ENCODE measurements at places on chromosomes 3 and 15. TPM values are rescaled to one million over a fixed set of nuclear protein-coding genes. Genes with fewer than 3 reads are reported as not detected.

KBTBD13 gene
- 0.13 TPM for total RNA-seq

NOX5 gene
- total RNA-seq = 0.39 TPM

HYKK gene
- 9.4 TPM for total RNA-seq

PRRT3 gene
- 3.6 TPM for total RNA-seq

MCF2L2 gene
- 0.52 TPM for total RNA-seq

MAP3K13 gene
- 19.3 TPM for total RNA-seq

TEX55 gene
- total RNA-seq = not detected

BCL2A1 gene
- 2.6 TPM for total RNA-seq

ARPIN gene
- total RNA-seq = 11.6 TPM

CPN2 gene
- not detected for total RNA-seq

CNTN3 gene
- 0.78 TPM for total RNA-seq

ISLR2 gene
- total RNA-seq = 4.4 TPM

All from epithelial cell of alveolus of lung (primary cell).